ENCODE measurements at places on chromosomes 7 and 10.

- DNase-seq: no peak
These were observed 515.4 kb downstream of the NEBL start for GRCh38 chr10:20381761-20382160.

DNA sequence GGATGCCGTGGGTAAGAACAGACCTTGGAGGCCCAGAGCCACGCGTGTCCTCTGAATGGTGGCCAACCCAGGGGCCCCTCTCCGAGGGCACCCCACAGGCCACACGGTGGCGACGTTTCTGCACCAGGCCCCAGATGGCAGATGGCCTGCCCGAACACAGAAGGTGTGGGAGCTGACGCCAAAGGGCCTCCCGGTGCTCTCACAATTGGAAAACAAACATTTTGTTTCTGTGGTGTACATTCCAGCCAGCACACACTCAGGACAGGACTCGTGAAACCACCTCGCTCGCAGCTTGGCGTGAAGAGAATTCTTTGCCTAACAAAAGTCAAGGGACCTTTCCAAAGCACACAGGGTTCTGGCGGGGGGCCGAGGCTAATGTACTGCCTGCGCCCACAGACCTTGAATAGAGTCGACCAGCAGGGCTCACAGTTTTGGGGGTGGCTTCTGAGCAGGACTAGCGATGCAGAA, 112.1 kb downstream of the FAM53B start:
- DNase-seq: no peak

DNA sequence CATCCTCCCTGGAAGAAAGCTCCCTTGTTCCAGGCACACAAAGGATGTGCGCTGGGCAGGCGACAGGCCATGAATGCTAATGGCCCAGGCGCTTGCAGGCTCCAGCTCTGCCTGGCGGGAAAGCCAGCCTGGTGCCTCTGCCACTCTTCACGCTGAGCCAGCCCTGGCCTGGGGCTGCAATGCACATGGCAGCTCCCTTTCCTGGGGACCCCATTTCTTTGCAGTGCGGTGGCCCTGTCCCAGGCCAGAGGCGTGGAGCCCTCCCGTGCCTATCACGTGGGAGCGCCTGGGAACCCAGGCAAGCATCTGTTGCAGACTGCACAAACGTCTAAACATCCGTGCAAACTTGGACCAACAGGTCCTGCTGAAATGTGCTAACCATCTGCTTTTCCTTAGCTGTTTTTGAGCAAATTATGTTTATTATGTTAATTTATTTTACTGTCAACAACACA, 152.1 kb upstream of the LYZL2 start:
- DNase-seq: no peak

- no peak for DNase-seq
These were observed 9.0 kb downstream of the MYOF start for GRCh38 chr10:93473161-93473560.

DNA sequence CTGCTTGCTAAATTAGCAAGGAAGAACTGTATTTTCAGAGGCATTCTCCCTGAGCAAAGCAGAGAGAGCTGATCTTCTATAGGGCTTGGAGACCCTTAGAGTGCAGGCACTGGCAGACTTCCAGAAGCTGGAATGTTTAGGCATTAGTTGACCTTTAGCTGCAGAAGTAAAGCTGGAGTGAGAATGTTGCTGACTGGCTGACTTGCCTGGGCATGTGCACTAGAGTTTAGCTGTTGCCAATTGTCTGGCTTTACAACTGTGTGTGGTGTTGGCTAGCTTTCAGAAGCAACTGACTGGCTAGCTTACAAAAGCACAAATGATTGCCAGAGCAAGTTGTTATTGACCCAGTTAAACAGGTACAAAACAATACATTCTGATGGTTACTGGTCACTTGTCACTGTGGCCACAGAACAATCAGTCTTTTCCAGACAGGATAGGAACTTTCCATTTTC, 25.1 kb downstream of the FAM13C start:
- DNase-seq: no peak

Measured in esophagus squamous epithelium (tissue), 5 donors.